ENCODE measurements at places on chromosomes 2 and 18. TPM values are rescaled to one million over a fixed set of nuclear protein-coding genes. Genes with fewer than 3 reads are reported as not detected.

ZNF236 gene
- 23.7 TPM for total RNA-seq

FAM124B gene
- 0.17 TPM for total RNA-seq

TWIST2 gene
- not detected for total RNA-seq

FZD7 gene
- total RNA-seq: 0.44 TPM

ITGA4 gene
- total RNA-seq: 216 TPM

LYPD1 gene
- not detected for total RNA-seq

PPP1R1C gene
- not detected for total RNA-seq

CD8A gene
- total RNA-seq: 683 TPM

TBR1 gene
- not detected for total RNA-seq

AMER3 gene
- total RNA-seq: not detected

All from activated naive CD8-positive, alpha-beta T cell treated with anti-CD3 and anti-CD28 coated beads, Interleukin-2, amount 10 ng/mL, durations not matched to agents 7 days and 5 days (primary cell).